ENCODE measurements at places on chromosomes 4 and X.

GRCh38 chrX:78839711-78840110, 92.2 kb downstream of the LPAR4 start:
- no peak for DNase-seq

DNA sequence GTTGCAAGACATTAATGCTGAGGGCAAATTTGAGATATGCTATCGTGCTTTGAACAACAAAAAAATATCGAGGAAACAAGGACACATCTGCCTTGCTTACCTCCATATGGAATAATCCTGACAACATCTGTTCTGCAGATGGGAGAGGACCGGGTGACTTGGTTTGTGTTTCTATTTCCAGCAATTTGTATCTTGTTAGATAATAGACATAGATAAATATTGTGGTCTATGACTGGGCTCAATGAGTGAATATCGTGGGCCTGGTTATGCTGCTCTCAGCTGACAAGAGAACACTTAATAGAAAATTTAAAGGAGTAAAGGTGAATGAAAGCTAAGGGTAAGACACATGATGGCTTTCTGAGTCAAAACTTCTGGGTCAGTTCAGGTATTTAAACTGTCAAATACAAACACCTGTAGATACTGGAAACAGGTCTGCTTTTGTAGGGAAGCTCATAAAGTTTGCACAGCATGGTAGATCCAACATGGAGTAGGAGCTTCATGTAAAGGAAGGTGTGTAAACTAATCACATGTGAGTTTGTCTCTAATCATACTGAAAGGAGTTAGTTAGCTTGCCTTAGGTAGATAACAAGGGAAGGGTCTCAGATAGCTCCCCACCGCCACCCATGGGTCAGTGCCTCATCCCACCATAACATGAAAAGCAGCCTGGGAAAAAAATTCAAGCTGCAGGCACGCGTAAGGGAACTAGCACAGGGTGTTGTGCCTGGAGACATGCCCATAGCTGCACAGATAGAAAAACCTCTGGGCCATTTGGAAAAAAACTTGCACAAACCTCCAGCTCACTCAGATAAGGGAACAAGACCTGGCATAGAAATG, 904.1 kb upstream of the EPHA5 start:
- no peak for DNase-seq

DNA sequence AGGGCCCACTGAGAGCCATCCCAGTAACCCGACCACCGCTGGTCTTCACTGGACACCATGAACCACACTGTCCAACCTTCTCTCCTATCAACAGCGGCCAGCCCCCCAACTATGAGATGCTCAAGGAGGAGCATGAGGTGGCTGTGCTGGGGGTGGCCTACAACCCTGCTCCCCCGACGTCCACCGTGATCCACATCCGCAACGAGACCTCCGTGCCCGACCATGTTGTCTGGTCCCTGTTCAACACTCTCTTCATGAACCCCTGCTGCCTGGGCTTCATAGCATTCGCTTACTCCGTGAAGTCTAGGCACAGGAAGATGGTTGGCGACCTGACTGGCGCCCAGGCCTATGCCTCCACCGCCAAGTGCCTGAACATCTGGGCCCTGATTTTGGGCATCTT, 423.8 kb upstream of the EPHA5 start:
- DNase-seq, result no peak

DNA sequence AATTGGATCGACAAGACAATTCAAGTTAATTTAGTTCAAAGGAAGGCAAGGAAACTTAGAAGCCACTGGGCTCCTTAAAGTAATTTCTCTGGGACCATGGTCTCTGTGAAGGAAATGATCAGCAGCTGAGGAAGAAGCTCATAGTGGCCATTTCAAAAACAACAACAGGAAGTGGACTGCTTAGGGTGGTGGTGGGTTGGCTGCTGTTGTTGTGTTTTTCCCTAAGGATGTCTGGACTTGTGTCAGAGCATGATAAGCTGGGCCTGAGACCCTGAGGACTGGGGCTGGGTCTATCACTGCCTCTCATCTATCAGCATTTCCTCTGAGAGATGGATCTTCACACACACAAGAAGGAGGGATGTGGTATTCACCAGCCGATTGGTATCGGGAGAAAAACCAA, 18.3 kb downstream of the KDR start:
- no peak for DNase-seq

GRCh38 chr4:102477657-102478056, 23.5 kb upstream of the NFKB1 start:
- DNase-seq, result no peak

Measured in activated T-helper 1 cell treated with anti-CD3 and anti-CD28 coated beads, Interleukin-2, amount 50 U/mL, for 16 hours (primary cell).